HepG2 (cell line): ENCODE measurements at places on chromosomes 7 and 10.

GRCh38 chr10:6694447-6695140 is 114.5 kb upstream of the PRKCQ start:
- no peak for DNase-seq

GRCh38 chr10:132065491-132066105 is at the start of gene JAKMIP3:
TSS of gene JAKMIP3 (plus strand) at chr10:132065946. CDS start at chr10:132104809, 38,863 bp downstream.
- DNase-seq: peak; percentile 72

DNA sequence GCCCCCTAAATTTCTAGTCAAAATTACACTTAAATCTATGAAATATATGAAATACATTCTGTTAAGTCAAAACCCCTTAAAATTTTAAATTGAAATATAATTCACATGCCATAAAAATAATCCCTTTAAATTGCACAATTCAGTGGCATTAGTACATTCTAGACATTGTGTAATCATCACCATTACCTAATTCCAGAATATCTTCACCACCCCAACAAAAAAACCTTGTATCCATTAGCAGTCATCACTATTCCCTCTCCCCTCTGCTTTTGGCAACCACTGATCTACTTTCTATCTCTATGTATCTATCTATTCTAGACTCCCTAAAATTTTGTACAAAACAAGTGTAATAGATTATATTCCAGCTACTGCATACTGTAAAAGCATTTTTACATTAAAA is 261.2 kb downstream of the GLI3 start:
- no peak for DNase-seq

GRCh38 chr10:117684046-117684610 is 141.6 kb downstream of the EMX2 start:
- DNase-seq: no peak

GRCh38 chr10:97596101-97597082 is 6.9 kb downstream of the C10orf62 start:
- DNase-seq: peak; percentile 64

DNA sequence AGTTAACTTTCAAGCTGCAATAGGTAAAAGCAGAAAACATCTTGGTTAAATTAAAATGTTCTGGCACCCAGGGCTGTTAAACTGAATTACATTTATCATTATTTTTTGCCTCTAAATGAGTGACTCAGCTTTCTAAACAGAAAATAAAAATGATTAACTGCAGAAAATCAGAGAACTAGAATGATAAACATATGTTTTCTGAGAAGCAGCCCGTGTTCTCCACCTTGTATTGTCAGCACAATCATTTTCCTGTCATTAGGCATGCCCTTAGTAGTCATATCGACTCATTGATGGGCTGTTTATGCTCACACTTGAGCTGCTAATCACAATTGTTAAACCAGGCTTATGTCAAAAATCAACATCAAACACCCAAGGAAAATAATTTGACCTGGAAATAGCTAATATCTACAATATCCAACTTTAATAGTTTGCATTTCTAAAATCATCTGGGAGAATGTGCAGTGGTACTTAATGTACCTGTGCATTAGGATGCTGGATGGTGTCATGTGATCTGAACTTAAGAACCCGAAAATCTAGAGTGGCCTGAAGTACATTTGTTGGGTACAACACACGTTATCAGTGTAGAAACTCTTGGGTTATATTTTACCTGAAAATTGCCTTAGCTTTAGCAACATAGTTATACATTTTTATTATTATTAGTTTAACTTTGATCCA is 2.3 kb downstream of the MDFIC start:
- no peak for DNase-seq

DNA sequence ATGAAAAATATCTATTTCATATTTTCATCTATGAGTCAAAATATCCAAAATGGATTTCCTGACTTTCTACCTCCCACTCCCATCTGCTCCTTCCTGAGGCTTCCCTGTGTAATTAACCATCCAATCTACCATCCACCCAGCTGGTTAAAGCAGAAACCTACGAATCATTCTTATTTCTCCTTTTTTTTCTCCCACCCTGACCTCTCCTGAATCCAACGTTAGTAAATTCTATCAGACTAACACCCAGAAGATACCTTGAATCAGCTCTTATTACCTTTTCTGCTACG is 3.7 kb upstream of the LIPF start:
- DNase-seq: no peak

GRCh38 chr10:127942811-127943210 is 35.9 kb downstream of the PTPRE start:
- no peak for DNase-seq

DNA sequence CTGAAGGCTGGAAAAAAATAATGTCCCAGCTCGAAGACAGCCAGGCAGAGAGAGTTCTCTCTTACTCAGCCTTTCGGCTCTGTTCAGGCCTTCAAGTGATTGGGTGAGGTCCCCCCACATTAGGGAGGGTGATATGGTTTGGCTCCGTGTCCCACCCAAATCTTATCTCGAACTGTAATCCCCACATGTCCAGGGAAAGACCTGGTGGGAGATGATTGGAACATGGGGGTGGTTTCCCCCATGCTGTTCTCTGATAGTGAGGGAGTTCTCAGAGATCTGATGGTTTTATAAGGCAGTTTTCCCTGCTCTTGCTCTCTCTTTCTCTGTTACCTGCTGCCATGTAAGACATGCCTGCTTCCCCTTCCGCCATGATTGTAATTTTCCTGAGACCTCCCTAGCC is 36.6 kb upstream of the LEP start:
- DNase-seq: no peak

DNA sequence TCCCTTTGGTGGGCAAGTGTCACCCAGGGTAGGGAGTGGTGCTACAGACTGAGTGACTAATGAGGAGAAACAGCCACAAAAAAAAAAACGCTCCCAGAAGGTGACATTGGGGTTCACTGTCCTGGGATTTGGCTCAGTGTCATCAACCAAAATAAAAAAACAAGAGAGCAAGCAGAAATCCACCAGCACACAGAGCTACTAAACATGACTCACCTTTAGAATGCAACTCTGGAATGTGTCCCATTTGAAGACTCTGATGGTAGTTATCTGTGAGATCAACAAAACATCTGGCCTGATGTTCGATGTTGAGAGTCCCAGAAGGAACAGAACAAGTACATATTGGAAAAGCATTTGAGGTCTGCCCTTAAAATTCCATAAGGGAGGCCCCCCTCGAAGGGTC is 200.3 kb upstream of the LYZL2 start:
- DNase-seq: no peak

DNA sequence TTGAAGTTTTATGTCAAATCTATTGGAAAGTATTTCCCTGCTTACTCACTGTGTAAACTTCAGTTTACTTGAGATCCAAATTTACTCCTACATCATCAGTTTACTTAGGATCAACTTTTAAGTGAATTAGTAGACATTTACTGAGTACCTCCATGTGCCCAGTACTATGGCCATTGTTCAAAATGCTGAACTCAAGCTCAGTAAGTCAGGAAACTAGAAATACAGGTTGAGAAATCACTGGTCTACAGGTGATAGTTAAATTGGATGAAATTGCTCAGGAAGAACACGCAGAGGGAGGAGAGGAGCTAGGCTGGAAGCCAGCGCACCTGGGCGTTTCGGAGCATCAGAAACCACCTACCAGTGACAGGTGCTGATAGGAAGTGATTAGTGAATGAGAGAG is 25.5 kb upstream of the EBLN1 start:
- DNase-seq: no peak

- no peak for DNase-seq
Observed at GRCh38 chr7:136050462-136050847, 73.3 kb upstream of the MTPN start.

DNA sequence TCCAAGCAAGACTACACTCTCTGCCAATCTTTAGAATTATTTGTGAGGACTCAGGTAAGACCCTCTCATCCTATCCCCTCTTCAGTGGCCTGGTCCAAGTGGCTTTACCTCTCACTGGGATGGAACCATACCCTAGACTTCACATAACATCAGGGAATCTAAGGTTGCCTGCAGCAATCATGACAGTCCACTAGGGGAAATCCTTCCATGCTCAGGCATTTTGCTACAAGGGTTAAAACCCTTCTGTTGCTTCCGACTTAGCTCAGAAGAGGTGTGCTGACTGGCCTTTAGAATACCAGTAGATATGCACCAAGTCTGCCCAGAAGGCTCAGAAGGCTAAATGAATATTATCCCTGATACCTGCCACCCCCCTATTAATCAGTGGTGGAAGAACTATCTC is 24.9 kb upstream of the NPS start:
- no peak for DNase-seq

DNA sequence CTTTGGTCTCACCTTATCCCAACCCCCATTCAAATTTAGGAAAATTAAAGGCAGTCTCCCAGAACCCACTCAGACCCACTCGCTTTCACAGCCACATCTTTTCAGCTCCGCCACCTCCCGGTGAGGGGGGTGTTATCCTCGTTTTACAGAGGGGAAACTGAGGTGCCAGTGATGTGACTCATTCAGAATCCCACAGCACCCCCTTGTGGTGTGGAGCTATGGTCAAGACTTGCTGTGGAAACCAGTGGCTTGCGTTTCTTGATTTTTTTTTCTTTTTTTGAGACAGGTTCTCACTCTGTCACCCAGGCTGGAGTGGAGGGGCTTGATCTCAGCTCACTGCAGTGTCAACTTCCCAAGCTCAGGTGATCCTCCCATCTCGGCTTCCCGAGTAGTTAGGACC is 27.6 kb downstream of the SLC35G1 start:
- no peak for DNase-seq

DNA sequence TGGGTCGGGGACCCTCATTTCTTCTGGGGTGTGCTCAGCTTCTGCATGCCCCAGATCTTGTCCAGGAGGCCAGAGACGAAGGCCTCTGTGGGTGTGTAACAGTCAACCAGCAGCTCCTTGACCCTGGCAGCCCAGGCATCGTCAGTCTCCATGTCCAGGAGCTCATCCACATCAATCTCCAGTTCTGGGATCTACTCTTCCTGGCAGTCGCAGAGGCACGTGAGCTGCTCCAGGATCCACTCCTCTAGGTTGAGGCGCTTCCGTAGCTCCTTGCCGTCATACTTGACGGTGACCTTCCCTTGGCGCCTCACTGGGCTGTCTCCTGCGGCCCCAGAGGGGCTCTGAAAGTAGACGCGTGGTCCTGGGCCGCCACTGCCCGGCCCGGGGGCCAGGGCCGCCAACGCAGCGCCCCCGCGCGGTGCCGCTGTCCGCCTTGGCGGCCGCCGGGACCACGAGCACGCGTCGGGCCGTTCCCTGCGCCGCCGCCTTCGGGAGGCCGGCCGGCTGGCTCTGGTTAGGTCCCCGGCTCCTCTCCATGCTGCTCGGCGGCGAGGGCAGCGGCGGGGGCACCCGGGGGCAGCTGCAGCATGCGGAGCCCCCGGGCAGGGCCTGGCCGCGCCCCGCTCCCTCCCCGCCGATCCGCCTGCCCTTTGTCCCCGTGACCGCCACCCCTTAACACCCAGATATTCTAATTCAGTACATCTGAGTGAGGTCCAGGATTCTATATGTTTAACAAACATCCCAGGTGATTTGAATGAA is 170.5 kb downstream of the SEPTIN7 start:
- DNase-seq: no peak

DNA sequence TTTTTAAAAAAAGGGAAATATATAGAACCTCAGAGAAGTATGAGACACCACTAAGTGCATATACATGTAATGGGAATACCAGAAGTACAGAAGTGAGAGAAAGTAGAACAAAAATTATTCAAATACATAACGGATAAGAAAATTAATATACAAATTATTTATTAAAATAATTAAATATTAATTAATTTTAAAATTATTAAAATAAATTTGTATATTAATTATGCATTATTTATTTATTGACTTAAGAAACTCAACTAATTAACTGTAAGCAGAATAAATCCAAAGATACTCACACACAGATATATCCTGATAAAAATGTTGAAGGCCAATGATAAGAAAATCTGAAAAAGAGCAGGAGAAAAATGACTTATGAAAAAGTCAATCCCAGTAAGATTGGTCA is 1333.5 kb upstream of the CELF2 start:
- DNase-seq: no peak

DNA sequence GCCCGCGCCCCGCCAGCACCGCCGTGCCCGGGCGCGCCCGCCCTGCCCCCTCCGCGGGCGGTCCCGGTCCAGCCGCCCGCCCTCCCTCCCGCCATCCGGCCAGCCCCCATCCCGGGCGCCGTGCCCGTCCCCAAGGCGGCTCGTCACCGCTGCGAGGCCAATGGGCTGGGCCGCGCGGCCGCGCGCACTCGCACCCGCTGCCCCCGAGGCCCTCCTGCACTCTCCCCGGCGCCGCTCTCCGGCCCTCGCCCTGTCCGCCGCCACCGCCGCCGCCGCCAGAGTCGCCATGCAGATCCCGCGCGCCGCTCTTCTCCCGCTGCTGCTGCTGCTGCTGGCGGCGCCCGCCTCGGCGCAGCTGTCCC is at the start of gene HTRA1:
Gene HTRA1, plus strand, starts transcription at position 187 of the 362 bp plus-strand sequence. Its CDS starts 100 bp downstream, at position 287.
- no peak for DNase-seq

GRCh38 chr7:108581655-108582491 is 12.2 kb downstream of the DNAJB9 start:
- DNase-seq: peak; percentile 65

DNA sequence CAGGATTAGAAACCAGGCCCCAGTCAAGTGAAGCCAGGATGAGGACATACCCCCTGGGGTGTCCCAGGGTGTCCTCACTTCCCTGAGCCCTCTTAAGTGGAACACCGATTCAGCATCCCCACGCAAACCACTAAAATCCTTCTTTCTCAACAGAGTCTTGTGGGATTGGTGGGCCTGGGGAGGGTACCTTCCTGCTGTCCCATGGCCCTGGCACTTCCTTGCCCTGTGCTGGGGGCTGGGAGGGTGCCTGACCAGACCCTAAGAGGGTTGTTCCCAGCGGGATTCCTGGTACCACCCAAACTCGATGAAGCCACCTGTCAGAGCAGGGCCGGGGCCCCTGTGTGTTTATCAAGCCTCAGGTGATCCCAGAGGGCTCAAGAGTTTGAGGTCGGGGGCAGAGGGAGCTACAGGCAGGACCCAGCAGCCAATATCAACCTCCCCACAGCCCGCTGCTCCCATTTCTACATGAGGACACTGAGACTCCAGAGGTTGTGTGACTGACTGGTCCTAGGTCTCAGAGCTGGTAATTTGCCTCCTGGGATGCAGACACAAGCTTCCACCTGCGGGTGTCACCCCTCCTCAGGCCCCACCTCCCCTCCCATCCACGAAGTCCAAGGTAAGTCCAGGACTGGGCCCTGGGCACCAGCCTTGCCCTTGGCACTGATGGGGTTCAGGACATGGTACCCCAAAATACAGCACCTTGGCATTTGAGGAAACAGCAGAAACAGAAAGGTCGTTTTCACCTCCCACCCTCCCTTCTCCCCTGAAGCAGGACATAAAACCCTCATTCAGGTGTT is 31.4 kb downstream of the OAT start:
- no peak for DNase-seq

DNA sequence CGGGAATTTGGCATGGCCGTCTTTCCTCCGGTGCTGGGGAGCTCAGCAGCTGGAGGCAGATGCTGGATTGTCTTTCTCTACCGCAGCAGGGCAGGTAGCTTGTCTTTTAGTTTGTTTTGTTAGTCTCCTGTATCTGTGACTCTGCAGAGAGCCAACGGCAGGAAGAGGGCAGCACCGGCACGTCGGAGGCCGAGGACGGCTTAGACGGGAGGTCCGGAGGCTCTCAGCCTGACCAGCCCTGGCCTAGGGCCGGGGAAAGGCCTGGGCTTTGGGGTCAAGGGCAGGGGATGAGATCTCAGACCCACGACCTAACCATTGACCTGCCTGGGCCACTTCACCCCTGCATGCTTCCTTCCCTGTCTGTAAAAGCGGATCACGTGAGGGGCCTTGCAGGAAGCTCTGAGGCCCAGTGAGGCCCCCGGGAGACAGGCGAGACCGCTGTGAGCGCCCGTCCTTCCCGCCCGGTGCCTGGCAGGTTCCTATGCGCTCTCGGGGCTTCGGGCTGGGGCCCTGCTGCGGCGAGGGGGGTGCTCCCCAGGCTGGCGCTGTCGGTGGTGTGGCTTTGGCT is 72.7 kb downstream of the LHPP start:
- DNase-seq: no peak
